Calu3 (cell line): ENCODE measurements at places on chromosomes 7 and 10. TPM values are rescaled to one million over a fixed set of nuclear protein-coding genes. Genes with fewer than 3 reads are reported as not detected.

Gene FAM24B
- 5.1 and 6.3 TPM in 2 replicates for total RNA-seq

Gene C10orf62
- 1.5 and 1.7 TPM in 2 replicates for total RNA-seq

DNA sequence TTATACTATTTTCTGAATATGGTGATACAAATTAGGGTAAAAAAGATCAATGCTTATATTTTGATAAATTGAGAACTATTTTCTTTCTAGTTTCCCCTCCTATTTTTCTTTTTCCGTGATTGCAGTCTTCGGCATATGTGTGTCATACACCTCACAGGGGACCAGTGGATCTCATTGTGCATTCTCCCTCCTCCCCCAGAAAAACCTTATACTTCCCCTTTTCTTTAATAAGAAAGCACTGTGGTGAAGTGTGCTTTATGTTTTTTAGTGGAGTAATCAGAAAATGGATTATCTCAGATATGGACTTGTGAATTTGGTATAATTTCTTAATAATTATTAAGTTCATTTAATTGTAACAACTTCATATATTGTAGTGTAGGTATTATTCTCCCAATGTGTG is 72.8 kb downstream of the BICC1 start:
- DNase-seq, result no peak

GRCh38 chr7:35988818-35989217 is 164.2 kb upstream of the EEPD1 start:
- DNase-seq, result no peak

DNA sequence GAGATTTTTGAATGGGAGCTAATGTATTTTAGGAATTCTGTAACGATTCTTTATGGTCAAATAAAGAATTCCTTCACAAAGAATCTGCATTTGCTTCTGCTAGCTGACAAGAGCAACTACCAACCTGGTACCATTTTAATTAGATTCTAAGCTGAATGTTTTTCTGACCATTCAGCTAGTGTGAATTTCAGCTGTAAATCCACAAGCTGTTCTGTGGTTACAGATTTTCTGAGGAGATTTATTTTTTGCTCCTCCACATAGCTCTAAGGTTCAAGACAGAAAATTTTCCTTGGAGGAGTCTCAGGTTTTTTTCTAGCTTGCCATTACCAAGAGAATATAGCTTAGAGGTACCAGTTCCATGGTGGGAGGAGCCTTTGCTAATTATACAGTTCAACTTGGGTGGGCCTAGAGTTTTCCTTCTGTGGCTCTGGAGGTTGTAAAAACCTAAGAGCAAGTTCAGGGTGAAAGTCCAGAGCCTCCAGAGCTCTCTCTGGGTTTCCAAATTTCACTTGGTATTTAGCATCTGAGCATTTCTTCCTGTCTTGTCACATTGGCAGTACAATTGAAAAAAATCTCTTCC is 120.1 kb downstream of the JAZF1 start:
- DNase-seq, result no peak

GRCh38 chr10:63331586-63331985 is 134.2 kb downstream of the JMJD1C start:
- no peak for DNase-seq

GRCh38 chr10:48697821-48698764 is 13.4 kb downstream of the WDFY4 start:
- DNase-seq, result no peak

GRCh38 chr7:13577566-13578145 is 411.8 kb downstream of the ETV1 start:
- no peak for DNase-seq

DNA sequence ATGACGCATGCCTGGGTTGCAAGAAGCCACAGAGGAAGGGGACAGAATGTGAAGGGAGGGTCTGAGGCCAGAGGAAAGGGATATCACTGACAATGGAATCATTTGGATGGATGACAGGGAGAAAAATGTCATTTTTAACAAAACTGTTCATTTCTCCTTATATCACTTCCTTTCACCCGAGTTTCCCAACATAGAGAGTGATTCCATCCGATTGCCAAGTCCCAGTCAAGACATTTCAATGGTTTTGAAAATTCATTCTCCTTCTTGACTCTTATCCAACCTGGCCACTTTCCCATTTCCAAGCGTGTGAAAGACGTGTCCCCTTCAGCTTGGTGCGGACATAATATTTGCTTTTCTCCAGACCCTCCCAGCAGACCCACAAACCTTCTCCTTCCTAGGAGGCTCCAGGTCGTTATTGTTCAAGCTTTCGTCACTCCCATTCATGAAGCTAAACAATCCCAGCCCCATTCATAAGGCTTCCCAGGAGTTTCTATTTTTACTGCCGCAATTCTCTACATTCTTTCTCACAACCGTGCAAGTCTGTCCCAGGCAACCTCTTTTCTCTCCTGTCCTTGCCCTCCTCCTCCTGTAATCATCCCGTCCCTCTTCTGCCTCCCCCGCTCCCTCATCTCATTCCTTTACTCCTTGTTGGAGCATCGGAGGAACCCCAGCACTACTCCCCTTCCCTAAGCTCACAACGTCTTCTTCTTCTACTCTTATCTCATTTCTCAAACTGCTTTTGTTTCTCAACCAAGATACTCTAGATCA is 301.3 kb upstream of the KLF6 start:
- no peak for DNase-seq

GRCh38 chr7:115679976-115680375 is 350.6 kb downstream of the TFEC start:
- DNase-seq, result peak; percentile 49
